ENCODE measurements at places on chromosomes 1 and 21.

DNA sequence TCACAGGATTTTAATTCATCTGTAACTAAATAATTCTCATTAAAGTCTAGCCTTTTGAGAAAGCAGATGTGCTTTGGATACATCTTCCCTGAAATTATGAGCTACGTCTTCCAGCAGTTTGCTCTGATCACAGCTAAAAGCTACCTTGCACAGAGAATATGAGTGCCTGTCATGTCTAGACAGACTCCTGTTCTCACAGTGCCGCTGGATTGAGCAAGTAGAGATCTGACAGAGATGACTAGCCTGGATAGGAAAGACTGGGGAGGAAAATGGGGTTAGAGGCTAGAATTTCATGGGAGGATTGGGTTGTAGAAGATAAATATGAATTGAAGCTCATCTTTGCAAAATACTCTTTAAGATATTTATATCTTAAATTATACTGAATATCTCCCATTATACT is 24.1 kb downstream of the CEPT1 start:
- no peak for DNase-seq

DNA sequence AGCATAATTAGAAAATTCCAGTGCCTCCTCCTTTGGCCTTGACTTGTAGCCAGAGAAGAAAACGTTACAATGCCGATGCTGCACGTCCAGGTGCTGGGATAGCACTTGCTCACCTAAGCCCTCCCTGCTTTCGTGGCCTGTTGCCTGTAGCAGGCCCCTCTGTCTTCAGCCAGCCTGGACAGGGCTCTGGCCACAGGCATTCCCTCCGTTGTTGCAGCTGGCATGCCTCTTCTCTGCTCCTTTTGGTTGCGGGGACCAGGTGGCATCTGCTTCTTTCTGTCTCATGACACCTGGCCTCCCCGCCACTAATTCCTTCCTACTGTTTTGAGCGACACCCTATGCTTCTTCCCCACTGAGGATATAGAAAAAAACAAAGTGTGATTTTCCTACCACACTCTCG is 54.6 kb upstream of the MORC3 start:
- no peak for DNase-seq

DNA sequence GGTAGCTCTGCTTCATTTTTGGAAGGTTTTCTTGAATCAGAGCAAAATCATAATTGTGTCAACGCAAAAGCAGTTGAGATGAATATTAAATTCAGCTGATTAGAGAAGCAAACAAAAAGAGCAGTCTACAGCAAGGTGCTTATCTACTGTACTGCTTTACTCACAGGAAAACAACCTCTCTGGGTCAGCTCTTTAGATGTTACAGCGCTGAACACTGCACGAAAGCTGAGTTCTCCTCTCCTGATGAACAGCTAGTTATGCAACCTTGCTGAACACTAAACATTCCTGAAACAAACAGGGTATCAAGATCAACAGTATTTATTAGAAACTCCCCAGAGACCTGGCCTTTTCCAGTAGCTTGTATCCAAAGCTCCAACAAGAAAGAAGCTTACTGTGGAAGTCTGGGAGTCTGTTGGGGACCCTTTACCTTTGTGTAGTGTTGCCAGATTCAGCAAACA is 41.3 kb downstream of the TBCE start:
- DNase-seq: no peak

DNA sequence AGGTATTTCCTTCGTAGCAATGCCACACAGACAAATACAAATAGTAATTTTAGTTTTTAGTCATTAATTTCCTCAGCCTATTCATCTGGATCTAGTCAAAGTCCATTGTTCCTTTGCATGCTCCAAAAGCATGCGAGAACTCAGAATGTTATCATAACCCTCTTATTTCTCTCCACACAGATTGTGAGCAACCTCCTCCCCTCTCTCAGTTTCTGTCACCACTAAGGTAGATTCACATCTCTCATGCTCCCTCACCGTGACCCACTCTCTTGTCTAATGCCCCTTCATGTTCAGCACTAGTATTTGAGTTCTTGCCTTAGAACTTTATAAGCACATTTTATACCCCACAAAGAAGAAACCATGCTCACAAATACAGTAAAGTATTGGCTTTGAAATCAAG is 582.4 kb downstream of the PLA2G4A start:
- no peak for DNase-seq

DNA sequence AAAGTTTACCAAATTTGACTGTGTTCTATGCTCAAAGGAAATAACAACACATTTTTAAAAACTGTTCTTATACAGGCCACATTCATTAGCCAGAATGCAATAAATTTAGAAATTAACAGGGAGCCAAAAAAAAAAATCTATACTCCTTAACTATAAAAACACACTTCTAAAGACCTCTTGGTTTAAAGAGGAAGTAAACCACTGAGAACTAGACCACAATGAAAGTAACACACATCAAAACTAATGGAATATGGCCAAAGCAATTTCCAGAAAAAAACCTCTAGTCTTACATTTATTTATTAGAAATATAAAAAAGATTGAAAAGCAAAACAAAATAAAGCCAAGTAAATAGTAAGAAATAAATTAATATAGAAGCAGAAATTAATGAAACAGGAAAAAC is 48.9 kb upstream of the GADD45A start:
- no peak for DNase-seq

GRCh38 chr1:67044631-67045270 is 9.2 kb downstream of the SLC35D1 start:
- DNase-seq: no peak

DNA sequence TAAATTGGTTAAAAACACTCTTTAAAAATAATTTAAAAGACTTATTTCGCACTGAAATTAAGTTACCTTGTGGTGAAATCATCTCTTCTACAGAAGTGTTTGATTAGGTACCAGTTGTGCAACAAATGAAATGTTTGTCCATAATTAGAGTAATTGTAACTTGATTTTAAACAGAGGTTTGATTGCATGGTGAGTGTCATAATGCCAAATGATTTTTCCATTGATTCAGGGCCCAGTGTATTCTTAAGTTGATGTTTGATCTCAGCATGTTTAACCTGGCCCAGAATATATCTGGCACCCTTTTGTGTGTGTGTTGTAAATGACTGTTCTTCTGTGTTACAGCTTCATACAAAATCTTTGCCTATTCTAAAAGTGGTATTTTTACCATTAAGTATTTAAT is 28.5 kb downstream of the LRRC8B start:
- DNase-seq: no peak

DNA sequence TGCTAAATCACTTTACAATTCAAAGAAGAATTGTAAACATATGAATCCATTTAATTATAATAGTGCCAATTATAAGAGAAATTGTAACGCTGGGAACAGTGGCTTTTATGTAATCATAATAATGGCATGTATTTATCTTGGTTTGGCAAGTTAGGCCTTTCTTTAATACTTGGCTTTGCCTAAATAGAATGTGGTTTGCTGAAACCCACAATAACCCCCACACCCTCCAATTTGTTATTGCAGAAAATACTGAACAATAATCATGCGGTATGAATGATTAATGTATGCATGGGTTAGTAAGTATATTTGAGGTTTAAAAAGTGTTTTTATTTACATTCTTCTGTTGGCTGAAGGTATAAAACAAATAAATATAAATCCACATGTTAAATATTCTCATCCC is 138.2 kb downstream of the NFIA start:
- no peak for DNase-seq

GRCh38 chr1:192527111-192527795 is 48.3 kb upstream of the RGS1 start:
- DNase-seq: no peak

- no peak for DNase-seq
Measured at GRCh38 chr1:235579891-235580290, 69.7 kb downstream of the GNG4 start.

- DNase-seq: no peak
Measured at GRCh38 chr1:41913014-41913413, 5.7 kb downstream of the HIVEP3 start.

DNA sequence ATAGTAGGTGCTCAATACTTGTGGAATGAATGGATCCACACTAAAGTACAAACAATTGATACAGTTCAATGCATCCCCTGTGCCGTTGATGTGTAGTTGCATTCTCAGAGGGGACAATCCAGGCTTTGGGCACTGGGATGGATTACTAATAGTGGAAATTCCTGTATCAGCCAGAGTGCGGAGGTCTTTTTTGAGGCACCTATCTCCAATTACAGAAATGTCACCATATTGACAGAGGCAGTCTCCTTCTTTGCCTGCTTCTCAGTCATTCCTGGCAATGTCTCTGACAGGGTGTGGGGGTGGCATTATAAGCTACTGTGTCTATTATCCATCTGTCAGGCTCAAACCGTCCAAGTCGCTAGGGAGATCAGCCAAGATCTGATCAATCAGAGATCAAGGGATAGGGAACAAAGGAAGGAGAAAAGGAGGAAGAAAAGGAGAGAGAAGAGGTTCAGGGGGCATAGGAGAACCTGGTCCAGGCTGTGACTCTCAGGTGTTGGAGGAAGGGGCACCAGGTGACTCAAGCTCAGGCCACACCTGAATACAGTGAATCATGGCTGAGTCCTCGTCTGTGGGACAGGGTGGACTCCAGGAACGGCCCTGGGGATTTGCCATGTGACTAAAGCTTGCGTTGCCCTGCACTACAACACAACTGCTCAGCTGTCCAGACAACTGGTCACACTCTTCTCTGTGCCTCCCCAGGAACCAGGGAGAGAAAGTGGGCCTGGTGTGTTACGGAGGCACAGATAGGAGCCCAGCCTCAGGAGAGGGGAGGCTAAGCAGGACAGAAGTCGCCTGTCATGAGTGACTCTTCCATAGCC is 3.4 kb upstream of the LAMB3 start:
- DNase-seq: no peak

- no peak for DNase-seq
Measured at GRCh38 chr1:27686223-27686990, 14.4 kb upstream of the IFI6 start.

GRCh38 chr1:103162360-103162759 is 54.0 kb upstream of the COL11A1 start:
- no peak for DNase-seq

DNA sequence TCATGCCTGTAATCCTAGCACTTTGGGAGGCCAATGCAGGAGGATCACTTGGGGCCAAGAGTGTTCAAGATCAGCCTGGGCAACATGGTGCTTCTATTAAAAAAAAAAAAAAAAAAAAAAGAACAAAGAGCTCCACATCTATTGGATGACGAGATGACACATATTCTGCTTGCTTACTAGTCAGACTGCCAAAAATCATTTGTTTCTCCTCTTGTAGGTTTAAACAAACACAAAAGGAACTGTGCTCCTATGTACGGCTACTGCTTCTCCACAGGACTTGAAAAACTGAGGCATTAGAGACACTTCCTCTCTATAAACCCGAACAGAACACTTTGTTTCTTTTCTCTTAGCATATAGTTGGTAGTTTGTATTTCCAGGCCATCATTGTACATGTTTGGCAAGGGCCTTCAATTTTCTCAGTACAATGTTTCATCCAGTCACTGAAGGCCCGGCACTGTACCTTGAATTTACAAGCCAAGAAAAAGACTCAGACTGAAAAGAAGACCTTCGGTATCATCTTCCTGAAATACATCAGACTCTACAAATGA is 6.0 kb downstream of the TRIT1 start:
- DNase-seq: no peak

- DNase-seq: no peak
Measured at GRCh38 chr1:231596337-231596791, 30.2 kb upstream of the DISC1 start.

- DNase-seq: no peak
Measured at GRCh38 chr1:48552420-48552819, 80.4 kb upstream of the SPATA6 start.

- DNase-seq: no peak
Measured at GRCh38 chr1:23187637-23188036, 19.0 kb upstream of the LUZP1 start.

GRCh38 chr1:208149776-208150514 is 94.2 kb downstream of the PLXNA2 start:
- no peak for DNase-seq

DNA sequence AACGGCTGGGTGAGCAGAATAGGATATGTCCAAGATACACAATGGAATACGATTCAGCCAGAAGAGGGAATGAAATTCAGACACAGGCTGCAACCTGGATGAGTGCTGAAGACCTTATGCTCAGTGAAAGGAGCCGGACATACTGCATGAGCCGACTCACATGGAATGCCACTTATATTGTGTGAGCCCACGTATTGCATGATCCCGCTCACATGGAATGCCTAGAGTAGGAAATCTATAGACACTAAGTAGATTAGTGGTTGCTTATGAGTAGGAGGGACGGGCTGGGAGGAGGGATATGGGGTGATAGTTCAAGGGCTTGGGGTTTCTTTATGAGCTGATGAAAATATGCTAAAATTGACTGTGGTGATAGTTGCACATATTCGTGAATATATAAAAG is 26.8 kb downstream of the TMPRSS2 start:
- DNase-seq: no peak

DNA sequence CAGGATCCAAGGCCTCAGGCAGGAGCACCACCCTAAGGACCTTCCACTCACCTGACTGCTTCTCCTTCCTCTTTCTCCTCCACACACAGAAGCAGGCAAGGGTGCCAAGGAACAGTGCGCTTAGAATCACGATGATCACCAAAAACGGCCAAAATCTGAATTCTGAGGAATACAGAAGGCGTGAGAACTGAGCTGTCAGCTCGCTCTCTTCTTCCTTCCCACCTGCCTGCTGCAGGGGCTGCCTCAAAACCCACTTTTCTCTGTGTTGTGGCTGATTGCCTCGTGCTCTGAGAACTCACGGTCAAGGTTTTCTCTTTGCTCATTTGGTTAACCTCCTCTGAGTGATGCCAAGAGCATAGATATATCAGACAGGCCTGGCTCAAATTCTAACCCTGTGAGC is 23.8 kb downstream of the CD244 start:
- DNase-seq: no peak

GRCh38 chr1:44534771-44535170 is 129.7 kb downstream of the RNF220 start:
- no peak for DNase-seq

DNA sequence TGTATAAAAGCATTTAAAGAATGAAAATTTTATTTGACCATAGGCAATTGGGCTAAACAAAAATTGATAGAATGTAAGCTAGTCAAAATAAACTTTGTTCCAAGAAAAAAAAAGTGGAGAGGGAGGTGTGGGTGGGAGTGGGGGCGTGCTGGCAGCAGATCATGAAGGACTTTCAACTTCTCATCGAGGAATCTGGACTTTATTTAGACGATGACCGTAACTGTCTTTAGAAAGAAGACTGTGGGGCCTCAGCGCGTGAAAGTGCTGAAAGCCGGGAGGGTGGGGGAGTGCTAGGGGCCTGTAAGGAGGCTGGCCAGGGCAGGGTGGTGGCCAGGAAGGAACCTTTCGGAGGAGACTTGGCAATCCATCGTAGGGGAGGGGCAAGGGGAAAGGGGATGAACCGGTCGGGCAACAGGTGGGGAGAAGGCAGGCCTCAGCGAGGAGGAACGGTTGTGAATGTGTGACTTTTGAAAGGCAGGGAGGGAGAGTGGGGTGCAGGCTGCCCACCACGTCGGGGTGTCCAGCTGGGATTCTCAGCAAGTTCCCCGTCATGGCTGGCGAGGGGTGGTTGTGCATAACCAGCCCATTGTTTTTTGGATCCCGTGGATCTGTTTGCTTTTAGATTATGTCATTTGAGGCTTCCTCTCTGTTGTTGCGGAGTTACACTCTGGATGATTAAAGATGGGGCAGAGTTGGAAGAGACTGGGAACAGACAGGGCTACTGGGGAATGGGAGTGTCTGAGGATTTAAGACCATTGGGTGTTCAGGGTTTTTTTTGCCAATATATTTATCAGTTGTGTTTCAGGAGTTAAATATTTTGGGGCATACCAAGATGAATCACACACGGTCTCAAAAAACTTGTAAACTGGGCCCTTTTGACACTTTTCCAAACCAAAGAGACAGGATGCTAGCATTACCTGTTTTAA is 35.5 kb downstream of the HUNK start:
- no peak for DNase-seq
